ENCODE measurements at places on chromosomes 11 and 22.
A peak's percentile ranks its signal among the peaks of the same experiment; 100 is the strongest.

DNA sequence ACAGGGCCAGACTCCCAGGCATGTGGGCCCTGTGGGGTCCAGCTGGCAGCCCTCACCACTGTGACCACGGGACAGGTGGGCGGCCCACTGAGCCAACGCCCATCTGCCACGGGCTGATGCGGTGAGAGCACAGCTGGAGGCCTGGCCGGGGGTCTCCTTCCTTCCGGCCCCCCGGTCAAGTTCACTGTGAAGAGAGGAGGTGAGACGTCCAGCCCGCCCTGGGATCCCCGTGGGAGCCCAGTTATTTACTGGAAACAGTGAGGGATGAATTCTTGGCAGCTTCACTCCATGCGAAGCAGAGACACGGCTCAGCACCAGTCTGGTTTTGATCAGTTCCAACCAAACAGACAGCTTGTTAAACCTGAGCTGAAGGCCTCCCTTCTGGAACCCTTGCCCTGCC lies 38.7 kb downstream of the WNT11 start:
- no peak for DNase-seq

DNA sequence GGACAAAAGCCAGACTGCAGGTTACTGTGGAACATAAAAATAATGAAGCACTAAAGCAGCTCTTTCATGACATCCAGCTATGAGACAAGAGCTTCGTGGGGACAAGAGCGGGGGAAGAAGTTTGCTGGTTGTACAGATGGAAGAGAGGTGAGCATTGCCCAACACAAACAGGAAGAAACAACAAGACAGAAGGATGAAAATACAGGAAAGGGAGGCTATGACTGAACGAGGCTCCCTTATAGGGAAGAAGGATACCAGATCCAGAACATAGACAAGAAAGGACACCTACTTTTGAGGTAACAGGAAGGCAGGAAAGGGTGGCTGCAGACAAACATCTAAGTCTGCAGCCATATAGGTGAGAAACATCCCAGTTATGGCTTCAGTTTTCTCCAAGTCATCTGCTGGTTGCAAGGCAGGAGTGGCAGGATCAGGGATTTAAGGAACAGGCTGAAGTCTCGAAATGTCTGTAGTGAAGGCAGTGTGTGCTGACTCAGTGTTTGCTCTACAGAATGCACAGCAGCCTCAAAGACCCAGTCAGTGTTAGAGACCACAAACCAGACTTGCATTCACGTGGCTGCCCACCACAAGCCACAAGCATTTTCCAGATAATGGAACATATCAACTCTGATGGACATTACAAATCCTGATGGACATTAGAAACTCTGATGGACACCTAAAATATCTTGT lies 1.9 kb downstream of the CLTCL1 start:
- peak; percentile 17 for DNase-seq

- no peak for DNase-seq
These were observed 16.4 kb downstream of the RPL27A start for GRCh38 chr11:8698917-8699441.

DNA sequence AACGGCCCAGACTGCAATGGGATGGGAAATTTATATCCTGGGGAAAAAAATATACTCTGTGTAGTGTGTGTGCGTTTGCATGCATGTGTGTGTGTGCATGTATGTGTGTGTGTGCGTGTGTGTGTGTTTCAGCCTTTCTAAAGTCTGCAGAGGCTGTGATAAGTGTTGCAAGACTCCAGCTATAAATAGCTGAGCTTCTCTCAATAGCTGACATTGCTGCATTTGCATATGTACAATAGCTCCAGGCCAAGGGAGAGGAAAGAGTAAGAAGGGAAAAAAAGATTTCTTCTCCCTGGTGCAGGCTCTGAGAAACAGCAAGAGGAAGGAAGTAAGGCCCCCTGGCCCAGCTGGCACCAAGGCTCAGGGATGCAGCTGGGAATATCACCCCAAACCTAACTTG lies 483.0 kb downstream of the MN1 start:
- peak; percentile 94 for DNase-seq

DNA sequence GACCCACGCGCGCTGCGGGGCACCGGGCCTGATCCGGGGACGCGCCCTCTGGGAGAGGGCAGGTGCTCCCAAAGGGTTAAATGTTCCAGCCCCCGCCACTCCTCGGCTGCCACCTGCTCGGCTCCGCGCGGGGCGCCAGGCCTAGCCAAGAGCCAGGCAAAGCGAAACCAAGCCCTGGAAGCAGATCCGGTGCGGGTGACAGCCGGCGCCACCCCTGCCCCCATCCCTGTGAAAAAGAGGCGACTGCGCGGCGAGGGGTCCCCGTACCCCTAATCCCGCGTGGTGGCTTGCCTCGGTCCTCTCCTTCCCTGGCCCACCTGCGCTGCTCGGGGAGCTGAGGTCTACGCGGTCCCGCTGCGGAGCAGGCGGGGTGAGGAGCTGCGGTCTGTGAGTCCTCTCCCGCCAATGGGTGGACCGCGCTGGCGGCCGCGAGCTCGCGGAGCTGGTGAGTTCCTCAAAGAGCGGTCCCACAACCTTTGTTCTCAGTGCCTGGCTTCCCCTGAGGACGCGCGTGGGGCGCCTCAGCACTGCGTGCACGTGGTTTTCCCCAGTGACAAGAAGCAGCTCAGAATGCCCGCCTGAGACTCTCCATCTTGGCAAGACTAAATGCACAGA lies at the start of gene ME3:
ME3 (minus strand) TSS at position 610 of the 615 bp plus-strand sequence.
- DNase-seq: peak; percentile 49

GRCh38 chr11:61102667-61103571 lies 630 bp downstream of the CD5 start:
- no peak for DNase-seq

Measured in umbilical cord (tissue), 2 donors.